NCI-H1694 treated with DMSO at 0.1 percent for 48 hours (cell line): ENCODE measurements at places on chromosomes 11 and 22.

- DNase-seq = no peak
Measured at GRCh38 chr22:30717331-30717921, 22.8 kb downstream of the OSBP2 start.

DNA sequence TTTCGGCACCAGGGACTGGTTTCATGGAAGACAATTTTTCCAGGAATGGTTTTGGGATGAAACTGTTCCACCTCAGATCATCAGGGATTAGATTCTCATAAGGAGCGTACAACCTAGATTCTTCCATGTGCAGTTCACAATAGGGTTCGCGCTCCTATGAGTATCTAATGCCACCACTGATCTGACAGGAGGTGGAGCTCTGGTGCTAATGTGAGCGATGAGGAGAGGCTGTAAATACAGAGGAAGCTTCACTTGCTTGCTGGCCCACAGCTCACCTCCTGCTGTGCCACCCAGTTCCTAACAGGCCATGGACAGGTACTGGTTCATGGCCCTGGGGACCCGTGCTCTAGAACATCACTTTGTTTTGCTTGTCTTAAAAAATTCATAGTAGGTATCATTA, 41.8 kb upstream of the AMPD3 start:
- DNase-seq = no peak

- DNase-seq = no peak
Measured at GRCh38 chr11:75150879-75151278, at the start of gene SLCO2B1. Gene SLCO2B1 (plus strand): TSS chr11:75151107. CDS start chr11:75151382, 275 bp downstream.

DNA sequence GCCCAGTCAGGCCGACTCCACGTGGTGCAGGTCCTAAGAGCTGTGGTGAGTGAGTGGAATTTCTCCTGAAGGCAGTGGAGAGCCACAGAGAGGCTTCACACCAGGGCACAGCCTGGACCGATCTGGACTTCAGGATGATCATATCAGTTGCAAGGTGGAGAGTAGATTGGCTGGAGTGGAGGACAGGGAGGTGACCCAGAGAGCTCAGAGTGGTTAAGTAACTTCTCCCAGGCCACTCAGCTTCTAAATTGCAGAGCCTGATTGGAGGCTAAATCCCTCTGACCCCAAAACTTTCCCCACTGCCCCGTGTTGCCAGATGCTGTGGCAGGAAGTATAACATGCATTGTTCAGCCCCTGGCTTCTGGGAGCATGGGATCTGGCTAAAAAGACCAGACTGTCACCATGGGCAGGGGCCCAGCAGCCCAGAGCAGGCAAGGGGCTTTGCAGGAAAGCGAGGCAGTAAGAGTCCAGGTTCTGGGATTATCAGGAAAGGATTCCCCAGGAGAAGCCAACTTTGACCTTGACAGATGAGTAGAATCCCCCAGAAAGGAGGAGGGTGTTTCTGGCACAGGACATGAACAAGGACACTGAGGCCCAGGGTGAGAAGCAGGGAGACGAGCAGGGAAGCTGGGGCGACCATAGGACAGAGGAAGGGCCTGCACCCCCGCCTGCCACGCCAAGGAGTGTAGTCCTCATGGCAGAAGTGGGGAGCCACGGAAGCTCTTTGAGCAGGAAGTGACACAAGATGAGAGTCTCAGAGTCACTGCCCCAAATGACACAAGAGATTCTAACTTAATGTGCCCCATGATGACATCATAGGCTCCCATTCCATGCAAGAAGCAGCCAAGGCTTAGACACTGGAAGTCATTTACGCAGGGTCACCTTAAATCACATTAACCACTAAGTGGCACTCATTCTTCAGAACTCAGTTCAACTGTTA, 4.8 kb downstream of the SLC35C1 start:
- no peak for DNase-seq

DNA sequence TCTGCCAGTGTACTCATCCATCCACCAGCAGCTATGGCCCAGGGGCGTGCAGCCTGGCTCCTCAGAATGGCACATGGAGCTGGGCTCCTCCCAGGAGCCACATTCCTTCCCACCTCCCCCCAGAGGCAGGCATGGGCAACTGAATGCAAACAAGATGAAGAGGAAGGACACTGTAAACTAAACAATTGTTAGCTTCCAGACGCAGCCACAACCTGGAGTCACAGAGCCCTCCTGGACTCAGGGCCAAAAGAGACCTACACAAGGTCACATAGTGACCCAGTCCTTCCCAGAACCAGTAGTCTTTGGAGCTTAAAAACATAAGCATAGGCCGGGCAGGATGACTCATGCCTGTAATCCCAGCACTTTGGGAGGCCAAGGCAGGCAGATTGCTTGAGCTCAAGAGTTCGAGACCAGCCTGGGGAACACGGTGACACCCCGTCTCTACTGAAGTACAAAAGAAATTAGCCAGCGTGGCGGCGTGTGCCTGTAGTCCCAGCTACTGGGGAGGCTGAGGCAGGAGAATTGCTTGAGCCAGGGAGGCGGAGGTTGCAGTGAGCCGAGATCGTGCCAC, 30.7 kb upstream of the CLDN5 start:
- DNase-seq = no peak

DNA sequence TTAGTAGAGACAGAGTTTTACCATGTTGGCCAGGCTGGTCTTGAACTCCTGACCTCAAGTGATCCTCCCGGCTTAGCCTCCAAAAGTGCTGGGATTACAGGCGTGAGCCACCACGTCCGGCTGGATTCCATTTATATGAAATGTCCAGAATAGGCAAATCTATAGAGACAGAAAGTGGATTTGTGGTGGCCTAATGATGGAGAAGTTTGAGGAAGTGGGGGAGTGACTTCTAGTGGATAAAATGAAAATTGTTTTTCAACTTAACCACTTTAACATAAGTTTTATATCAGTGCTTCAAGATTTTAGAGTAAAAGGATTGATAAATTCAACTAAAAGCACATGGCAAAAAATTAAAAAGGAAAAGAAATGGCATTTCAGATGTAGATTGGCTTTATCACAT, 66.2 kb downstream of the HIPK3 start:
- no peak for DNase-seq

- peak; percentile 49 for DNase-seq
Measured at GRCh38 chr22:20240447-20240764, 27.7 kb downstream of the RTN4R start.

- no peak for DNase-seq
Measured at GRCh38 chr11:129457321-129457720, 81.7 kb downstream of the BARX2 start.

GRCh38 chr11:975827-976226, 50.2 kb downstream of the AP2A2 start:
- DNase-seq = no peak

DNA sequence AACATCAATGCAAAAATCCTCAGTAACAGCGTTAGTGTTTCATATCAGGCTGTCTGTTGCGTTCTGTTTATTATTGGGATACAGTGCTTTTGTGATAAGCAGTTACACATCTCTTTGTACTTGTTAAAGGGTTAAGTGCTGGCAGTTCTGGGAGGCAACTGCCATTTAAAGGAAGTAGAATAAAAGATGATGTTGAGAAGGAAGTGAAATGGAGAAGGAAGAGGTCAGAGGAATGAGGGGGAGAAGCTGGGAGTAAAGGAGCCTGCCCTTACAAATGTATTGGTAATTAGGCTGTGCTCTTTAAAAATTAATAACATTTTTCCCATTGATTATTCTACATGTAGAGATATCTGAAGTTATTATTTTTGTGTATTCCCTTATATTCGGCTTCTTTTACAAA, 674.7 kb downstream of the NTM start:
- no peak for DNase-seq
